8988T (cell line): ENCODE measurements at places on chromosomes 11 and 22.

GRCh38 chr11:92948116-92948515 is 21.3 kb upstream of the MTNR1B start:
- no peak for DNase-seq

- DNase-seq: no peak
Measured at GRCh38 chr11:83723999-83724398, 437.8 kb upstream of the CCDC90B start.

DNA sequence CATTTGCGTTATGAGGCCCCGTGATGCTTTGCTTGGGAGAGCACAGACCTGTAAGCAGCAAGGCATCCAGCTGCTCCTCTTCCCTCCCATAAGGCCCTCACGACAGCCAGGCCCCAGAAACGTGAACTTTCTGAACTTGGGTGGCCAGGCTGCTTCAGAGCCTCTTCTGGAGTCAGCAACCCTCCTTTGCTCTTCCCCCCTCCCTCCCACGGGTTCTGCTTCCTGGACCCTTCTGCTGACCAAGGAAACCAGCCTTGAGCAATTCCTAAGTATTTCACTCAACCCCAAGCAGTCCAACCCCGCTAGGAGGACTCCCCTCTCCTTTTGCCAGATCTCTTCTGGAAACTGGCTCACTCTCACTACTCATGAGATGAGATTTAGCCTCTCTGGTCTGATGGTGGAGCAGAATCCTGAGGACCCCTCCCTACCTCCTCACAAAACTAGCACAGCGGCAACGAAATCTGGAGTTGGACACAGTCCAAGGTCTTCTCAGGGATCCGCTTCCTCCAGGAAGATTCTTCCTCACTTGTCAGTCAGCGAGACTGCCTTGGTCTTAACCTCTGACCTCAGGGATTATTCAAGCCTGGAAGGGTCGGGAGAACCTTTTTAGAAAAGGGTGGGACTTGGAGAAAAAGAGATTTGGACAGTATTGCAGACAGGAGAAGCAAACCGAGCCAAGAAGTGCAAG is 86.2 kb downstream of the UBASH3B start:
- DNase-seq: no peak

GRCh38 chr11:124872280-124872679 is 7.0 kb downstream of the ROBO3 start:
- no peak for DNase-seq

DNA sequence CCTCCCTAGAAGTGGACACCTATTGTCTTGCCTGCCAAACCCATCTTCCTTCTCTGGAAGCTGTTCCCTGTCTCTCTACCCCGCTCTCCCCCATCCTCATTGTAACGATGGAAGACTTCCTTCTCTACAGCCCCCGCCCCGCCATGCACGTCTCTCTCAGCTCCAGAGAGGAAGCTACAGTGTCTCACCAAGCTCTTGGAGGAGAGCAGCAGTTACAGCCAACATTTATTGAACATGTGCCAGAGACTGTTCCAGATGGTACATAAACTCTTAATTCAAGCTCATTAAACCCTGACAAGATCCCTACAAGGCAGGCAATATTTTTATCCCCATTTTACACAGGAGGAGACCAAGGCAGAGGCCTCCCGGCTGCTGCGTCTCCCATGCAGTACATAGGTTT is 15.1 kb downstream of the MCHR1 start:
- DNase-seq: no peak

DNA sequence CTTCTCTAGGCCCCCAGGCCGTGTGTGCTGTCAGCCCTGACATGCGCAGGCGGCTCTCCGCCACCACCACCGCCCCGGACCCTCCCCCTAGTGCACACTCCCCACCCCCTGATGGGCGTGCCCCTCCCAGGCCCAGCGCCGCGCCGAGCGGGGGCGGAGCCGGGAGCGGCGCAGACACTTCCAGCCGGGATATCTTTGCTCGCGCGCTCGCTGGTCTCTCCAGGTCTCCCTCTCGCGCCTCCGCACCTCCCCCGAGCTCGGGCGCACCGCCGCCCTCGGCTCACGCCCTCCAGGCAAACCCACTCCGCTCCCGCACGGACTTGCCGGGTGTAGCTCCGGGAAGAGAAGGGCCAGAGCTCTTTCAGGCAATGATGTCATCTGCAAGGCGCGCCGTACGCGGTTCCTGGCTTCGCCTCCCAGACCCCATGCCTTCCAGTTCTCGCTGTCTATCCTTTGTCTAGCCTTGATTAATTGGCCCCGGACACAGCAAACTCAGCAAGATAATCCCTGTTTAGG is at the start of gene SCN3B:
SCN3B (minus strand) TSS at position 59 of the 516 bp plus-strand sequence. CDS start 823 bp downstream, outside the sequence.
- DNase-seq: peak; percentile 95

DNA sequence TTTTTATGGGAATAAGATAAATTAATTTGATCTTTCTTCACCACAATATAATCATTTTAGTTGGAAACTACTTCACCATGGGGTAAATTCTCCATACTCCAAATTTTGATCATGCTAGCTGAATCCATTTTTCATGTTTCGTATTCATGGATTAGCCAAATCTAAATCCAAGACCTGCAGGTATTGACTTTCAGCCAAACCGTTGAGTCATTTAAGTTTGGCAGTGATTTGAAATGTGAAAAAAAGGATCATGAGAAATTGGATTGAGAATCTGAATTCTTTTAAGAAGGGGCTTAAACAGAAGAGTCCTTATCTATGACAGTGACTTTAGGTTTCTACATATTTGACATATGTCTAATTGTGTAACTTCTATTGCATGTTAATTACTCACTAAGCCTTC is 5.3 kb downstream of the GAS2 start:
- DNase-seq: no peak

GRCh38 chr11:63595296-63595695 is 18.9 kb downstream of the PLAAT3 start:
- no peak for DNase-seq
